ENCODE measurements at places on chromosomes 12 and 14.

- DNase-seq = no peak
These were observed 141.5 kb downstream of the KIF21A start for GRCh38 chr12:39301422-39301821.

GRCh38 chr12:46660276-46660675 is 165.5 kb downstream of the SLC38A4 start:
- DNase-seq = no peak

DNA sequence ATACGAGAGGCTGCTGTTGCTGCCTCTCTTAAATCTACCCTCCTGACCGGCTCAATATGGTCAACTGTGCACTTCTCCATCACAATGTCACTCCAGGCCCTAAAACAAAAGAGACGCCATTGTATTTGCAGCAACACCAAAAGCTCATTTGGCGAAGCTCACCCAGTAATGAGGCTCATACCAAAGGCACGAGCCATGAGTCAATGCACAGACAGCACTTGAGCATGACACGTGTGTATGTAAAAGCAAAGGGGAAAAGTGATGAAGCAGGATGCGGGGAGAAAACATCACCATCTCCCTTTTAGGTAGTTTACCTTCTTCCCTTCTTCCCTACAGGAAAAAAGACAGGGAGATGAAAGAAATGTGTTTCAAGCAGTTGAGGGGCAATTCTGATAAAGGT is 150.3 kb downstream of the FOXN3 start:
- DNase-seq = no peak

DNA sequence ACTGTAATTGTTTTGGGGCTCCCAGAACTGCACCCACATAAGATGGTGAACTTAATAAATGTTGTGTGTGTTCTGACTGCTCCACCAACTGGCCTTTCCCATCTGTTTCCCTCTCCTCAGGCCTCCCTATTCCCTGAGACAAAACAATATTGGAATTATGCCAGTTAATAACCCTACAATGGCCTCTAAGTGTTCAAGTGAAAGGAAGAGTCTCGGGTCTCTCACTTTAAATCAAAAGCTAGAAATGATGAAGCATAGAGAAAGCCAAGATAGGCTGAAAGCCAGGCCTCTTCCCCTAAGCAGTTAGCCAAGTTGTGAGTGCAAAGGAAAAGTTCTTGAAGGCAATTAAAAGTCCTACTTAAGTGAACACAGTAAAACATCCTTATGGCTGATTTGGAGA is 13.4 kb downstream of the ACOT6 start:
- no peak for DNase-seq

DNA sequence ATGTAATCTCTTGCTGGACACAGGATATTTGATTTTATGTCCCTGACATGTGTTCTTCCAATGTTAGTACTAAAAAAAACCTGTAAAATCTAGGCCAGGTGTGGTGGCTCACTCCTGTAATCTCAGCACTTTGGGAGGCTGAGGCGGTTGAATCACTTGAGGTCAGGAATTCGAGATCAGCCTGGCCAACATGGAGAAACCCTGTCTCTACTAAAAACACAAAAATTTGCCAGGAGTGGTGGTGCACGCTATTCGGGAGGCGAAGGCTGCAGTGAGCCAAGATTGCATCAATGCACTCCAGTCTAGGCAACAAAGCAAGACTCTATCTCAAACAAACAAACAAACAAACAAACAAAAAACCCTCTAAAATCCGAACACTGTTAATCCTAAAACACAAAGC is 68.0 kb downstream of the FERMT2 start:
- no peak for DNase-seq

GRCh38 chr14:93989939-93990338 is 7.2 kb upstream of the CCDC197 start:
- DNase-seq = no peak

GRCh38 chr12:105492591-105493545 is 162.4 kb downstream of the C12orf75 start:
- no peak for DNase-seq

GRCh38 chr12:52119398-52120254 is 40.1 kb downstream of the SMIM41 start:
- no peak for DNase-seq

DNA sequence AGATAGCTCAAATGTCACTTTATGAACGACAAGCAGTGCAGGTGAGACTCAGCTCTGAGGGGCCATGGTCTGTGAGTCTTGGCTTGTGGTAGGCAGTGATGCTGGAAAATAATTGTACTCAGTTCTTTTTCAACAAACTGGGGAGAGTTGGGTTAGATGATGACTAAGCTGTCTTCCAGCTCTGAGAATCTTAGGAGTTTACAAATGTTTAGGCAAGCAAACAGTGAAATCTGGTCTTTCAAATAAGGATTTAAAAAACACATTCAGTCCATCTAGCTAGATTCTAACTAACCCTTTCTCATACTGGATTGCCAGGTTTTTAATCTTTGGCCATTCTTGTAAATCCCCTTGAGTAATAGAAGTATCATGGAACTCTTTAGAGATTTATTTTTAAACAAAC is 3.4 kb downstream of the PHC1 start:
- no peak for DNase-seq

DNA sequence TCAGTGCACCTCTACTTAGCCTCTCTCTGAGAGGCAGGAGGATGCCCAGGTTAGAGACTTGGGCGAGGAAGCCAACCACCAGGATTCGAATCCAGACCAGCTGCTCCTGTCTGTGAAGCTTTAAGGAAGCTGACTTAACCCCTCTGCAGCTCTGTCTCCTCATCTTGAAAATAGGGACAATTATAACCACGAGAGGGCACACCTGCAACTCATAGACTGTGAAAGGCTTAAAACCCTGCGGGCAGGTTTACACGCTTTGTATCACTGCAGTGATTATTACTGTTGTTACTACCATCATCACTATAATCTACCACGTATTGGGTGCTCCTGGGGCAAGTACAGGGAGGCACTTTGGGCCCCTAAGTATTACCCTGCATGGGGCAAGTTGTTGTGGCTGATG is 379.8 kb downstream of the VRK1 start:
- peak; percentile 15 for DNase-seq

DNA sequence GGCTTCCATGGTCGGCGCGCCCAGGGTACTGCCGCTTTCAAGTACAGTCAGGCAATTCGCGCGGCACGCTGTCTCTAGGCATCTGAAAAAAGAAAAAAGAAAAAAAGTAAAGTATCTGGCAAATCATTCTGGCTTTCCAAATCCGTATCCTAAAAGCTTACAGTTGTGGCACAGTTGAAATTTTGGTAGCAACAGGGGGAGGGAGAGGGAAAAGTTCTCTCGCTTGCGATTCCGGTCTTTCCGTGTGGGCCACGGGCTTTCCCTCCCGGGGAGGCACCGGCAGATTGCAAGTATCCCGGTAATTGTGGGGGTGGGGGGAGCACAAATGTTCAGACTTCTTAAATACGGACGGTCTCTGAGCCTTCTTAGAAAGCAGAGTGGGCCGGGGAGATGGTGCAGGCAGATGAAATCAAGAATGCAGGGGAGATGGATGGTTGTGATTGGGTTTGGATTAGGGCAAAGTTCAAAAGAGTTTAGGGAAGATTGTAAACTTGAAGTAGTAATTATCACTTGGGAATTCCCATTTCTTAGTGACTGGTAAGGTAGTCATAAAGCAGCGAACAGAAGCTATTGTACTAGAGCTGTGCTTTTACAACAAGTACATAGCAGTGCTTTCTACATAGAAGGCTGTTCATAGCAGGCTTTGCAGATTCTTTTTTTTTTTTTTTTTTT is 1.2 kb downstream of the SOCS2 start:
- peak; percentile 23 for DNase-seq

DNA sequence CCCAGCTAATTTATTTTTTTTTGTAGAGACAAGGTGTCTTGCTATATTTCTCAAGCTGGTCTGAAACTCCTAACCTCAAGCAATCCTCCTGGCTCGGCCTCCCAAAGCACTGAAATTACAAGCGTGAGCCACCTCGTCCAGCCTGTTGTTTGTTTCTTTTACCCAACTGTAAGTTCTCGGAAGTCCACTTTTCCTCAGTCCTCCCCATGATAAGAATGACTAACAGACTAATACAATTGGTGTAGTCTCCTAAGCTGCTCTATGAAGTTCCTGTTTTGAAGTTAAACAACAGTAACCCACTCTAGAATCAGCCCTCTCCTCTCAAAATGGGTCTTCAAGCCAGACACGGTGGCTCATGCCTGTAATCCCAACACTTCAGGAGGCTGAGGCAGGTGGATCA is 36.5 kb downstream of the HIGD1C start:
- DNase-seq = no peak

DNA sequence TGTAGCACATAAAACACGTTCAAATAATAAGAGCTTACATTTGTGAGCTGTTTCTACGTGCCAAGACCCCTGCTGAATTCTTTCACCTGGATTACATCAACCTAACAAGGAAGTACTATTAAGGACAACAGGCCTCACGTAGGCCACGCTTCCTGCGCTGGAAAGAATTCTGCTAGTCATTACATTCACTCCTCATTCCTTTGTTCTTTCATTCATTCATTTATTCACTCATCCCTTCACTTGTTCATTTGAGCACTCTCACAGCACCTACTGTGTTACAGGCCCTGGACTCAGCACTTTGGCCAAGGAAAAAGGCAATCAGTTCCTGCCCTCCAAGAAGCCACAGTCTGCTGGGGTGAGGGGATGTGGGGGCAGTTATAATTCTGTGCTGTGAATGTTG is 28.2 kb downstream of the TESC start:
- no peak for DNase-seq

- peak; percentile 65 for DNase-seq
These were observed 16.3 kb downstream of the RAPGEF3 start for GRCh38 chr12:47742253-47742825.

GRCh38 chr12:110312581-110313360 is 31.7 kb downstream of the ATP2A2 start:
- DNase-seq = no peak

GRCh38 chr14:23402296-23403138 is 5.6 kb downstream of the MYH6 start:
- no peak for DNase-seq

GRCh38 chr14:53380052-53380866 is 227.1 kb upstream of the DDHD1 start:
- no peak for DNase-seq

- DNase-seq = no peak
These were observed 1.8 kb upstream of the CEP170B start for GRCh38 chr14:104863131-104863862.

DNA sequence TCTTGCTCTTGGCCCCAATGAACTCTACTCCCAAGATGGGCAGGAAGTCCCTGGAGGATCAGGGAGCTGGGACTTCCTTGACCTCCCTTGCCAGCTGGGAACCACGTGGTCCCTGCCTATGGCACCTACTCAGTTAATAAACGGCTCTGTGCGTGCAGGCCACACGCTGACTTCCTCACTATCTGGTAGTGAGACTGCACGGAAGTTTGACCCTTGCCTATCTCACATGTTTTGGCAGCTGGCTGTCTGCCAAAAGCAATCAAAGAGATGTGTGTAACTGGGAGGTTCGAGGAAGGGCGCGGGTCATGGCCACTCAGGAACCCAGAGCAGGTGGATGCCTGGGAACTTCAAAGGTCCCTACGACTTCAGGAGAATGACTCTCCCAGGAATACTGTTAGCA is 57.9 kb downstream of the RFLNA start:
- DNase-seq = no peak

DNA sequence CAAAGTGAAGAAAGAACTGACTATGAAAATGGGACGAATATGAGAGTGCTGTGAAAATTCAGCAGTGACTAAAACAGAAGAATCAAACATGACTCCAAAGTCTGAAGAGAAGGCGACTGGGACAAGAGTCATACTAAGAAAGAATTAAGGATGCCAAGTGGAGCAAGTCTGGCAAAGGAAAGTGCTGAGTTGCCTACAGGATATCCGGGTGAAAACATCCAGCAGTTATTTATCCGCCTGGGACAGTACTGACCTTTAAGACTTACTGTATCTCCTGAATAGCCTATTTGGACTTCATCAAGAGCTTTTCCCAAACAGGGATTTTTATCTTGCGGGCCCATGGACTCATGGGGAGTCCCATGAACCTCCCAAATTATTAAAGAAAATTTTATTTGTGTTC is 41.1 kb downstream of the KICS2 start:
- no peak for DNase-seq

- no peak for DNase-seq
These were observed 538.8 kb upstream of the STXBP6 start for GRCh38 chr14:25588751-25589150.

DNA sequence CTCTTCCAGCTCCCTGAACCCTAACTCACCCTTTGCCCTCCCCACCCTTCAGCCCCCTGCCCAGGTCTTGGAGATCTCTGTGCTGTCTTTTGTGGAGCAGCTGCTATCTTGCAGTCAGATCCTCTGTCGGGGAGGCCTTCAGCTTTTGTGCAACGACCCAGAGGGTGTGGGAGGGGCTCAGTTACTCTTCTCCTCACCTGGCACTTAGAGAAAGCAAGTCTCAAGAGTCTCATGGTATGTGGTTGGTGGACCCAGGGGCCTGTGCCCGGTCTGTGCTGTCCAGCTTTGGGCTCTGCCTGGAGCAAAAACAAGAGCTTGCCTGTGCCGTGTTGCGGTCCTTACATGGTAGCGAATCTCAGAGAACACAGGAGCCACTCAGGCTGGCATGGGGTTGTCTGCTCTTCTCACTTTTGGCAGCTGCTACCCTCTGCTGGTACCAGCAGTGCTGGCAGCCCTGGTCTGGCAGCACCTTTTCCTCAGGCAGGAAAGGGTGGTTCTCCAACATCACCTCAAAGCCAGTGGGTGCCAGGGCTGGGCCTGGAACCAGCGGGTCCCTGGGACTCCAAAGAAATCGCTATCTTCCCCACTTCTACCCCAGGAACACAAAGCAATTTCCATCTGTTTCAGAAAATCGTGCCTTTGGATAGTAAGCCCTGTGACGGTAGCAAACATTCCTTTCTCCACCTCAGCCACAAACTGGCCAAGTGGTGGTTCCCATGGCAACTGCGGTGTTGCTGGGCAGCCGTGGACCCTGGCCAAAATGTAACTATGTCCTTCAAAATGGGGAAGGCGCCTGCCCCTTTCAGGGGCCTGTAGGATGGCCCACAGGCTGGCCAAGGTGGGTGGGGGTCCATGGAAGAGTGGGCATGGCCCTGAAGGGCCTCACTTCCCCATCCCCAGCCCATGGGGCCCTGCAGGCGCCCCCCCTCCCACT is 90.0 kb downstream of the RIN3 start:
- DNase-seq = peak; percentile 81

DNA sequence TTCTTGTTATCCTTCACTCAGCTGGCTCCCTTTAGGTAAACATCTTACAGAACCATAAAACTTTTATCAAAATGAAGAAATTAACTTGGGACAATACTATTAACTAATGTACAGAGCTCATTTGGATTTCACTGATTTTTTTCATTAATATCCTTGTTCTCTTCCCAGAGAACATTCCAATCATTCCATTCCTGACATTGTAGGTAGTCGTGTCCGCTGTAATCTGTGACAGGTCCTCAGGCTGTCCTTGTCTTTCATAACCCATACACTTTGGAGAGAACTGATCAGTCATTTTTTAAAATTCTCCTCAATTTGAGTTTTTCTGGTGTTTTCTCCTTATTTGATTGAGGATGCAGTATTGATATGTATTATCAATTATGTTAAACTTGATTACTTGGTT is 916.8 kb downstream of the GALC start:
- no peak for DNase-seq

DNA sequence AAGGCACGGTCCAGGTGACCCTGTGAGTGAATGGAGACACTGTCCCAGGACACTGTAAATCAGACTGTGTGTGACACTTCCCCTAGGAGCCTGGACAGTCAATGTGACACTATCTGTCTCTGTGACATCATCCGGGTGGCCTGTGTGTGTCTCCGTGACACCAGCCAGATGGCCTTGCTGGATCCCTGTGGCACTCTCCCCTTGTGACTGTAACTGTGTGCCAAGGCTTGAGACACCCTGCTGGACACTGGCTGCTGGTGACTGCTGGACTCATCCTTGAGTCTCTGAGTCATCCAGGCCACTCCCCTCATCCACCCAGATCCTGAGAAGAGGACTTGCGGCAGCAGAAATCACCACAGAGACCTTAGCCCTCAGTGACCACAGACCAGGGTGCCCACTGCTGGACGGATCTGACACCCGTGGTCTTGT is 51.6 kb downstream of the MVK start:
- no peak for DNase-seq
